ENCODE measurements at places on chromosomes 6 and 20.

GRCh38 chr20:7866285-7866684 is 74.0 kb downstream of the HAO1 start:
- DNase-seq, result no peak

DNA sequence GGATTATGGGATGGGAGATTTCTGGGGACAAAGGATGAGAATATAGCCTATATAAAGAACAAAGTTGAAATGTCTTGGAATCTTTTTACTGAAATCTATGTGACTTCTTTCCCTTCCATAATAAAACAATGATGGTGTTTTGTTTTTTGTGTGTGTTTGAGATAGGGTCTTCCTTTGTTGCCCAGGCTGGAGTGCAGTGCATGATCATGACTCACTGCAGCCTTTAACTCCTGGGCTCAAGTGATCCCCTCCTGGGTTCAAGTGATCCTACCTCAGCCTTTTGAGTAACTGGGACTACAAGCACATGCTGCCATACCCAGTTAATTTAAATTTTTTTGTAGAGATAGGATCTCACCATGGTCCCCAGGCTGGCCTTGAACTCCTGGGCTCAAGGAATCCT is 50.9 kb downstream of the FAM217A start:
- no peak for DNase-seq

- DNase-seq, result no peak
These were observed 173.9 kb downstream of the LMBRD1 start for GRCh38 chr6:69622924-69623323.

GRCh38 chr20:5400164-5400762 is 83.5 kb upstream of the PROKR2 start:
- DNase-seq, result no peak

GRCh38 chr20:35226126-35226883 is at the start of gene MMP24:
Gene MMP24 (plus strand): TSS chr20:35226690. CDS start chr20:35226739, 49 bp downstream.
- DNase-seq, result no peak

DNA sequence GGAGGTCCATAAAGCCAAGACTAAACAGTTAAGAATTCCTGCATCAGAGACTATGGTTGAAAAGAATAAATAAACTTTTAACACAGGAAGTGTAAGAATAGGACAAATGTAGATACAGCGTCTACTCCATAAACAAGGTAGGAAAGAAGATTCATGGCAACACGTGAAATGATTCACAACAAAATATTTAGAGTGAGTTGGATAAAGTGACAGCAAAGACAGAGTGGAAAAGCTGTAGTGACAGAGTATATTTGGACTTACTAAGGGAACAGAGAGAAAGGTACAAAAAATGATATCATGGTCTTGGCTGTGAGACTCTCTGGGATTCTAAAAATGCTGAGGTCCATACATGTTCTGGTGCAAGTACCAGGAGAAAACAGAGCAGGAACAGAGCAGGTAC is 21.9 kb upstream of the KIAA0408 start:
- no peak for DNase-seq

GRCh38 chr6:169487579-169488436 is 214.0 kb downstream of the WDR27 start:
- DNase-seq, result no peak

- peak; percentile 6 for DNase-seq
These were observed at the start of gene STXBP5 for GRCh38 chr6:147204060-147204785. Gene STXBP5 (plus strand): TSS chr6:147204417. CDS start chr6:147204533, 116 bp downstream.

GRCh38 chr6:27966044-27966443 is 9.0 kb downstream of the OR2B6 start:
- no peak for DNase-seq

GRCh38 chr6:127381384-127381783 is 38.0 kb upstream of the ECHDC1 start:
- no peak for DNase-seq

- peak; percentile 58 for DNase-seq
These were observed 1.5 kb downstream of the SIGLEC1 start for GRCh38 chr20:3710703-3711483.

DNA sequence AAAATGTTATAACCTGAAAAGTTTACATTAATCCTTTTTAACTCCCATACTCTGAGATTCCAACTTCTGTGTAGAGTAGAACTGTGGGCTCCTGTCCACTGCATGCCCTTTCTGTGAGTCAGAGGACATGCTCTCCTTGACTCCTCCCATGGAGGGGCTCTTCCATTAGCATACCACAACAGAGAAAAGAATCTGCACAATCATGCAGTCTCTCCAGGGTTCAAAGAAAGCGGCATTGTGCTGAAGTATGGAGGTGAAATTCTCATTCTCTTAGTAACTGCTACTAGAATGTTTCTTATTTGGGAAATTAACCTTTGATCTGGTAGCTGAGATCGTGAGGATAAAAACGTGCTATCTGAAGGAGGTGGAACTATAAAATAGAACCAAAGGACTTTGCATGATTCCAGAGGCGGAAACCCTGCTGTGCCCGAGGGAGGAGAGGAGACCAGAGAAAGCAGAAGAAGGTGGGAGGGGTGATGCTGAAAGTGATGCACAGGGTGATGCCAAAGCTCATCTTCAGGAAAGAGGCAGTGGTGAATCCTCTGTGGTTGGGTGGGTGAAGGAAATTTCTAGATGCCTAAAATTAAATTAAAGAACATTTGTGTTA is 202.2 kb upstream of the PCSK2 start:
- no peak for DNase-seq

DNA sequence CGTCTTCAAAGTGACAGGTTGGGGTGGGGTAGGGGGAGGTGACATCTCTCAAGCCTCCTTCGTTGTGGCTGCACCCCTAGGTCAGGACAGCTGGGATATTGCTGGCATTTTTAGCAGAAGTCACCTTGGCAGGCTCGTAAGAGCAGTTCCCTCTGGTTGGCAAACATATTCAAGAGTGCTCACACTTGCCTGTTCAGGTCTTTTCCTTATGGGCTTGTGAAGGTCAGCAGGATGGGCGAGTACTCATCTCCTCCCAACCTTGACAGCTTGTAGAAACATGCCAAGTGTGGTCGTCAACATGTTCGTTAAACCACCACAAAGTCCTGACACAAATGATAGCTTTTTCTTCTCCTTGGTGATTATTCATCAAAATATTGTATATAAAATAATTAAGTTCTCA is 113.6 kb downstream of the HDGFL1 start:
- no peak for DNase-seq

DNA sequence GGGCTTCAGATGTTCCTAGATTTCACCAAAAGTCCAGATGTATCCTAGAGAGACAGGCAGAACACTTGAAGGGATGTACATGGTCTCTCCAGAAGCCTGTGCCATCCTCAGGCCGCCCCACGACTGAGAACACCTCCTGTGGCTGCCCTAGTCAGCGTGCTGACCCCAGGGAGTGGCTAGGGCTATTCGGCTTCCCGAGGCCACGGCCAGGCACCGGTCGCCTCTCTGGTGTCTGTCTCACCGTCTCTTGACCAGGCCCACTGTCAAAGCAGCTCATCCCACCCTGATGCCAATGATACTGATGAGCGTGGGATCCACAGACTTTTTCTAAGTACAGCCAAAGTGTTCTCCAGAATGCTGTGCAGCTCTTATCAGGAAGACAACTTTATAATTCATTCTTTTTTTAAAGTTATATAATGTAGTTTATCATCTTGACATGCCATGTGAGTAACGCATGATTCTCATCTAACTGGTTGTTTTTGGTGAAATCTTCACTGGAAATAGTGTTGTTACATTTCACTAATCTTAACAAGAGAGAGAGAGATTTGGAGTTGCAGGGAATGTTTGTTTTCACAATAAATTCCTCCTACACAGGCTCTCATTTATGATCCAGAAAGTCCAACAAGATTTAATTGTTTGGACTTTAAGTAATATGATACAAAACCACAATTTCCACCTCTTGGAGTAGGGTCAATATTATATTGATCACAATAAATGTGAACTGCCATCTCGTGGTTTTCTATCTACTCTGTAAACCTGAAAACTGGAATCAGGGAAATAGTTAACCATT is 41.7 kb upstream of the KLHL31 start:
- no peak for DNase-seq

DNA sequence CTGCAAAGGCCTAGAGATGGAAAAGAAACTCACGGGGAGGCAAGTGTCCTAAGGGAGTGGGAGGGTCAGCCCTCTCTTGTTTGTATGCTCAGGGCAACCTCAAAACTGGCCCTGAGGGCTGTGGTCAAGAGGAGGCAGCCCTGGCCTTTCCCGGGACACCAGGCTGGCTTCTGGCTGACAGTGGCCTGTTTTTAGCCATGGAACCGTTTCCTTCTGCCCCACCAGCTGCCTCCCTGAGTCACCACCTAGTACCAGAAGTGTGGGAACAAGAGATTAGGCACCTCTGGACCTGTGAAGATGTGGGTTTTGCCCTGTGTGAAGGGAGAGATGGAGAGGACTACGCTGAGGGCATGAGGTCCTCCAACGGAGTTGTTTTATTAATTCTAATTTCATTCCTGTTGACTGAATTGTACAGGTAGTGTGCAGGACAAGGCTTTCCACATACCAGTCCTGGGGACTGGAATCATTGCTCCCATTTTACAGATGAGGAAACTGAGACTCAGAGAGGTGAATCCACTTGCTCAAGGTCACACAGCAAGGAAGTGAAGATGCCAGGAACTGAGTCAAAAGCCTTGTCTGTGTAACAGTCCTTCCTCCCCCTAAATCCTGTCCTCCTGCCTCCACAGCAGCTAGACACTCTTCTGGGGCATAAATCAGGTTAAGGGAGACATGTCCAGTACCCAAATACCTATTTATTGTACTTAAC is 5.5 kb downstream of the FOXS1 start:
- no peak for DNase-seq

DNA sequence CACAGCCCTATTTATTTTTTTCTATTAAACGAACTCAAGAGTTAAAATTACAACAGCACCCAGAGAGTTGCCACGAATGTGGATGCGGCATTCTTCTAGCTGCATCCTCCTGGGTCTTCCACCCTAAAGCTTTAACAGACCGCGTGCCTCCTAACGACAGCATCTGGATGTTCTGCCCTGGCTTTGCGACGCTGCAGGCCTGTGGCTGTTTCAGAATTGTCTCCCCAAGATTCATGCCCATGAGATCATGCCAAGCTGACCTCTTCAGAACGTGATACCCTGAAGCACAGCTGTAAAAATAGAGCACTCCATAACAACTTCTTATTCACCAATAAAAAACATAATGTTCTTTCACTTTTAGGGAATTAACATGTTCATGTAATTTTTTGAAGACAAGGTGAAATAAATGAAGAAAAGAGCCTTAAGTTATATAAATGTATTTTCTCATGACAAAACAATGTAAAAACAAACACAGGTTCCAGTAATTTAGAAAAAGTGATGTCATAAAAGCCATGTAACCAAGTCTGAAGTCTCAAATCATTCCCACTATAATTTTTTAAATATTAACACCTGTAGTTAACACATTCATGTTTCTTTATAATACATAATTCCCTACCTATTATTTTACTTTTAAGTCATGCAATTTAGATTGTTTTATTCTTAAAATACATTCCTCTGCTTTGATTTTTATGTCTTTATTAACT is 26.5 kb downstream of the HIVEP2 start:
- no peak for DNase-seq

DNA sequence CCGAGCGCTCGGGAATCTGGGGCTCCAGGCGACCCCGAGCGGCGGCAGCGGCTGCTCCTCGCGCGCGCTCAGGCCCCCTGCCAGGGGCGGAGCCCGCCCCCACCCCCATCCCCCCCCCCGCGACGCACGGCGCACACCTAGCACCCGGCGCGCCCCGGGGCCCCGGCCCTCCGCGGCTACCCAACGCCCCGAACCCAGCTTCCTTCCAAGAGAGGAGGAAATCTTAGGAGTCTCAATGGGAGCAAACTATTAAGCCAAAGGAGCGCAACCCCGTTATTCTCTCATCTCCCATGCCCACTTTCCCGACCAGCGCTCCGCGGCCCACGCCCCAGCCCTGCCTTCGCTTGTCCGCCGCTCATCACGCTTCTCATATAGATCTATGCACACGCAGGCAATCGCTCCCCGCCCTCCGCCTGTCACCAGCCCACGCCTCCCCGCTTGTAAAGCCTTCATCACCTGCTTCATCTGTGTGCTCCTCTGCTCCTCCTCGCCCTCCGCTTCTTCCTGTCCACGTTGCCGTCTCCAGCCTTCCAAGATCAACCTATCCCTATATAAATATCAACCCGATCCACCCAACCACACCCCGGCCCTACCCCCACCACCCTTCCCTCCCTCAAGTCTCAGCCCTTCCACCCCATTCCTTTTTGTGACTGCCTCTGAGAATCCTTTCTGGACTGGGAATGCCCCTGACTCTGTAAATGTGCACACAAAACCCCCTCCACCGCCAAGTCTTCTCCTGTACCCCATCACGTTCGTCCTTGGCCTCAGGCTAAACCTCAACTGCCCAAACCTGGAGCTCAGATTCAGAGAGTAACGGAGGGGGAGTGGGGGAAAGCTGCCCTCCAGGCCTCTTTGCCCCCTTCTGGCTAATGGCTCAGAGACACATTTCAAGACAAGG is at the start of gene DLK2:
Gene DLK2, minus strand, starts transcription at position 18 of the 898 bp plus-strand sequence. CDS start 723 bp downstream, outside the sequence.
- peak; percentile 24 for DNase-seq

- no peak for DNase-seq
These were observed 2.9 kb downstream of the C6orf141 start for GRCh38 chr6:49553384-49553783.

DNA sequence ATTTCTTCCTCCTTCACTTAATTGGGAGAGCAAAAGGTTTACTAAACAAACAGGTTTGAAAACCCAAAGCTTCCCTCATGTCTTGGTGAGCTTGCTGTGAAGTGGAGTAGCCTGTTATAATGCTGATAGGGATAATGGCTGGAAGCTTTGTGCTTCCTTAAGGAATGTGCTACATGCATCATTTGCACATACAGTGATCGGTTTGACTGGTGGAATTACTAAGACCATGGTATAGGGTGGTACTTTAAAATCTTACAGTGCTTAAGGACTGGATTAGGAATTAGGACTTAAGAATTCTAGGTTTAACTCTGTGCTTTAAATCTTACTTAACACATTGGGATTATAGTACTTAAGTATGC is 75.7 kb downstream of the ARID1B start:
- no peak for DNase-seq

- DNase-seq, result no peak
These were observed 54.2 kb downstream of the KLHL31 start for GRCh38 chr6:53611342-53611741.

- DNase-seq, result no peak
These were observed 54.0 kb downstream of the VTA1 start for GRCh38 chr6:142200846-142201628.

Measured in activated CD4-positive, alpha-beta T cell treated with anti-CD3 and anti-CD28 coated beads, Interleukin-2, amount 50 U/mL, for 24 hours (primary cell).